ENCODE measurements at places on chromosomes 4 and X.

DNA sequence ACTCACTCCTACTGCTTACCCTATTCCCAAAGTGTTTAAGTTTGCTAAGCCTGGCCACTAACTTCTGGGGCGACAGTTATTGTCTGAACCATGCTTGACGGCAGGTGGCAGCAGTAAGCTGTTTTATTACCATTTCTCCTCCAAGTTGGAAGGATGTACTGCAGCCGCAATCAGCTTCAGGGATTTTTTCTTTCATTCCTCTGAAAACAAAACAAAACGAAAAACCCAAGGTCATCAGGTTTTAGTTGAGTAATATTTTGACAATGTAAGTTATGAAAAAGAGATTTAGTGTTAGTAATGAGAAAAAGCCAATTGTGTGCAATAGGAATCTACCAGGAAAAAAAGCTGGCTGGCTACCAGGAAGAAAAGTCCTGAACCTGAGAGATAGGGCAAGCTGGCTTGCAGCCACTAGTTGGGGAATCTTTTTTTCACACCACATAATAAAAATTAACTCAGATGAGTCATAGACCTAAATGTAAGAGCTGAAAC, 13.2 kb upstream of the RAB9B start:
- peak; percentile 86 for DNase-seq

DNA sequence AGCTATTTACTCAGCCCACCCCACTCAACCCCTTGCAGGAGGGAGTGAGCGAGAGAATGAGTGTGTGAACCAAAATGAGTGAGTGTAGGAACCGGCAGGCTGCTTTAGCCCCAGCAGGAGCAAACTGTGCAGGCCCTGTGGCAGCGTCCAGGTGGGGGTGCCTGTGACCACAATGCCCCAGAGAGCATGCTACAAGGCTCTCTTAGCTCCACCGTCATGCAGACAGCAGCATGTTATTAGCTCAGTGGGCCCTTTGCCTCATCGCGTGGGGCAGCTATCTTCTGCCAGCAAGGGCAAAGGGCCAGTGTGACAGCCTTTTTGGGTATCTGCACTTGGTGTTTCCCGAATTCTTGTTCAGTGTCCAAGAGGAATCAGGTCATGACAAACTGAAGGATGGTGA, 271.3 kb downstream of the GPM6A start:
- DNase-seq, result no peak

- DNase-seq, result no peak
Observed at GRCh38 chrX:153624196-153625091, 22.6 kb upstream of the DUSP9 start.

DNA sequence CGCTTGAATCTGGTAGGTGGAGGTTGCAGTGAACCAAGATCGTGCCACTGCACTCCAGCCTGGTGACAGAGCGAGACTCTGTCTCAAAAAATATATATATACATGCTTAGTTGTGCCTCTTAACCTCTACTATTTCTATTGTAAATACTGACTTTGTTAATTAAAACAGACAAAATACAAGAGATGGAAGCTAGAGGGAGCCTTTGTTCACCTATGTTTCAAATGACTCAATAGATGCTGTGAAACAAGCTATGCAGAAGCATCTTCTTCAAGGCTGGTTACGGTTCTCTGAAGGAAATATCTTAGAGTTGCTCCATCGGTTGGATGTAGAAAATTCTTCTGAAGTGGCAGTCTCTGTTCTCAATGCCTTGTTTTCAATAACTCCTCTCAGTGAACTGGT, 6.2 kb downstream of the NCAPG start:
- DNase-seq, result peak; percentile 82

DNA sequence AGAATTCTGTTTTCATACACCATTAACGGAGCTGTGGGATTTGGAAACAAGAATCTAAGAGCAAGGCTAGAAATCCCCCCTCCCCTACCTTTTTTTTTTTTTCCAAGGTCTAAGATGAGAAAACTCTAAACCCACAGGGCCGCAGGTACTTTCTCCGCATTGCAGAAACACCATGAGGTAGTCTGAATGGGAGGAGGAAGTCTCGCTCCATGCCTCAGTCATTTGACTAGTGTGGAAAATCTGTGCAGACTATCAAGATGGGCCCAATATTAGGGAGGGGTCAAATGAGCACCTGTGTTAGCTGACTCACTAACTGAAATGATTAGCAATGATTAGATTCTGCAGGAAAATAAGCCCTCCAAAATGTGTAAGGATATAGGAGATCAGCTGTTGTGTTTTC, 40.9 kb upstream of the MAP3K15 start:
- no peak for DNase-seq

DNA sequence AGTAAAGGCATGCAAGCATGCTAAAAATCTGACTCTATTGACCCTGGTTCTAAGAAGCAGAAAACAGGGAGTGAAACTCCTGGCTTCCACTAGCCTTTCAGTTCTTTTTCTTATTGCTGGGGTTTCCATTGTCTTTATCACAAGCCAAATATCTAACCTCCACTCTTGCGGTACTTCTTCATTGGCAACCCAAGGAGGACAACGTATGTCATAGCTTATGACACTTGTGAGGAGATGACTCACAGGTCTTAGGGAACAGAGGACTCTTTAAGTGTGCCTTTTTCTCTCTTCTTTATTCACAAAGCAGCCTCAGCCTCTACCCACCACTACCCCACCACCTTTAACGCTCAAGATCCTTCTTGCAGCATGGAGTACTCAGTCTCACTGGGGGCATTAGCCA, 124.2 kb downstream of the GUCY2F start:
- no peak for DNase-seq

DNA sequence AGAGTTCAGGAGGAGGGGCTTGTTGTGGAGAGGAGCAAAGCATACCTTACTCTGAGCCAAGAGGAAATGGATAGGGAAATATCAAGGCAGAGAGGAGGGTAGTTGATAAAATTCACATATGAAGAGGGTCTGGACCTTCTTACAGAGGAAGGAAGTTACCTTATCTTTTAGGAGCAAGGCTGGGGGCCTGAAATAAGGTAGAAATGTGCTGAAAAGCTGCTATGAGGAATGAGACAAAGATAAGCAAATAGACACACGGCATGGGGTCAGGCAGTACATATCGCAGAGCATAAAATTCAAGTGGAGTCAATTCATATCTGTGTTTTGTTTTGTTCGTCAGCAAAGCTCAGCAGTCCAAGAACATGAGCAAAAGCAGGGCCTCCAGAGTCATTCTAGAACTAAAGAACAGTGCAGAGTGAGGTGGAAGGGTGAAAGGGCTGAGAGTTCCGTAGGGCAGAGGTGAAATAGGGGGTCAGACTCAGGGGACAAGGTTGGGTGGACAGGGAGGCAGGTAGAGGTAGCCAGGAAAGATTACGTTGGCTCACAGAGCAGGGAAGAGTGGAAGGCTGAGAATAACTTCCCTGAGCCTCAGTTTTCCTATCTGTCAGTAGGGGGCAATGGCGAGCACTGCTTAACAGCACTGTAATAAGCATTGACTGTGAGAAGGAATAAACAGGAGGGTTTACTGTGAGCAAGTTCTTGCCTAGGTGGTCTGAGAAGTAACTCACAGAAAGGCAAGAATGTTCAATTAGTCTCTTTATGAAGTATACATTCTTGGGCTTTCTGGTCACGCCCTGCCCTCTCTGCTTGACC, 9.2 kb downstream of the VSIG4 start:
- DNase-seq, result peak; percentile 4

- DNase-seq, result no peak
Observed at GRCh38 chr4:17816142-17816541, 5.4 kb downstream of the NCAPG start.

DNA sequence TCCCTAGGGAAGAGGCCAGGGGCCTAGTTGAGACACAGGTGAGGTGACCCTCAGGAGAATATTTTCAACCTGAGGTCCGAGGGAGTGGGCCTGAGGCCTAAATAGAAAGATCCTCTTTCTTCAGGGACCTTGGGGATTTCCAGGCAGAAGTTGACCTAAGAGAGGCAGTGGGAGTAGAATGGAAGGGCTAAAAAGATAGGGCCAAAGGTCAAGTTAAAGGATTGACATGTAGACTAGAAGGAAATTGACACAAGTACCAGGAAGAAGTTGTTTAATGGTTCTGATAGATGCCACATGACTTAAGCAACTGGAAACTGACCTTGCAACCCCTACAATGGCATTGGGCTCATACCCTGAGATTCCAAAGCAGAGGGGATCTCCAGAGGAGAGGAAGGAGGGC, 76.9 kb downstream of the SHROOM3 start:
- DNase-seq, result no peak

- DNase-seq, result no peak
Observed at GRCh38 chr4:182969651-182970279, 52.6 kb upstream of the DCTD start.

DNA sequence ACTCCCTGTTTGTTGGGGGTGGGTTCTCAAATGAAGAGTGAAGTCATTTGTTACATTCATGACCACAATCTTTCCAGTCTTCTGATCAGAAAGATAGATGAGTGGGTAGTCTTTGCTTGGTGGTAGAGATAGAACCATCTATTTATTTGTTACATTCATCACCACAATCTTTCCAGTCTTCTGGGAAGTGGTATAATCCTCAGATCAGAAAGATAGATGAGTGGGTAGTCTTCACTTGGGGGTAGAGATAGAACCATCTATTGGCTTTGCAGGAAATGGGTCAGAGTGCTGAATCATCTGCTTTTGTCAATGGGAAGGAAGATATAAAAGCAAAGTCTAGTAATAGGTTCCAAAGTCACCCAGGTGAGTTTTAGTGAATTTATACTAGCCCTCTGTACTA, 64.2 kb upstream of the EPGN start:
- no peak for DNase-seq

GRCh38 chr4:156756118-156756517, 215.5 kb downstream of the PDGFC start:
- DNase-seq, result peak; percentile 51

- DNase-seq, result no peak
Observed at GRCh38 chr4:115844180-115844579, 730.8 kb upstream of the NDST4 start.

DNA sequence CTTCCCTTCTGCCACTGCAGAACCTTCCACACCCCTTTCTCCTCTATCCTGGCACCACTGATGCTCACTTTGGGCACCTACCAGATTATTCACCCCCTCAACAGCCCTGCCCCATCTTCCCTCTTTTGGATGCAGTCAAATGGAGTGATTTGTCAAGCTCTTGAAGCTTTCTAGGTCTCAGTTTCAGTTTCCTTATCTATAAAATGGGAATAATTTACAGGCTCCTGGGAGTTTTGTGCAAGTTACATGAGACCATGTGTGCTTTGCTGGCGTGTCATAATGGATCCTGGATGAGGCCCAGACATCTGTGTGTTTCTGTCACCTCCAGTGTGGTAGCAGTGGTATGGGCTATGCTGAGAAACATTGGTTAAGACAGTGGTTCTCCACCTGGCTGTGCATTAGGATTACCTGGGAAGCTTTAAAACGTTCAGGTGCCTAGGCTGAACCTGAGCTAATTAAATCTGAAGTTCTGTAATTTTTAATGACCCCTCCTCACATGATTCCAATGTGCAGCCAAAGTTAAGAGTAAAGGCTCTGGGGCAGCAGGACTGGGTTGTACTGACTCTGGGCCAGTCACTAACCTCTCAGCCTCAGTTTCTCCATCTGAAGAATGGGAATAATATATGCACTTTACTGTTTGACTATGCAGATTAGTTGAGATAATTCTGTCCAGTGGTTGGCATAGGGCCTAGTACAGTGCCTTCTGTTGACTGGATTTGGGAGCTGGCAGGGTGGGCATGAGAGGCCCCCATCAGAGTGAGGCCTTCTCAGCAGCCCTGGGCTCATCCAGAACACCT, 6.8 kb upstream of the MGST2 start:
- DNase-seq, result no peak

DNA sequence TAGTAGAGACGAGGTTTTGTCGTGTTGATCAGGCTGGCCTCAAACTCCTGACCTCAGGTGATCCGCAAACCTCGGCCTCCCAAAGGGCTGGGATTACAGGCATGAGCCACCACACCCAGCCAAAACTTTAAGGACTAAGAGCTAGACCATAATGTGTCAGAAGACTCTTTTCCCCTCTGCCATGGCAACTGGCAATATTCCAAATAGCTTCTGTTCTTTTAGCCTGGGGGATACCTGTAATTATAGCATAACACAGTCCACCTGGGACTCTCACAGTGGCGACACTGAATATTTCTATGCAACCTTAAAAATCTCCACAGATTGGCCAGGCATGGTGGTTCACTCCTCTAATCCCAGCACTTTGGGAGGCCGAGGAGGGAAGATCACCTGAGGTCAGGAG, 45.5 kb upstream of the RBM47 start:
- DNase-seq, result no peak

- DNase-seq, result no peak
Observed at GRCh38 chr4:22650771-22651170, 42.0 kb upstream of the GBA3 start.

- DNase-seq, result no peak
Observed at GRCh38 chr4:32929796-32930699, 2209.9 kb downstream of the PCDH7 start.

DNA sequence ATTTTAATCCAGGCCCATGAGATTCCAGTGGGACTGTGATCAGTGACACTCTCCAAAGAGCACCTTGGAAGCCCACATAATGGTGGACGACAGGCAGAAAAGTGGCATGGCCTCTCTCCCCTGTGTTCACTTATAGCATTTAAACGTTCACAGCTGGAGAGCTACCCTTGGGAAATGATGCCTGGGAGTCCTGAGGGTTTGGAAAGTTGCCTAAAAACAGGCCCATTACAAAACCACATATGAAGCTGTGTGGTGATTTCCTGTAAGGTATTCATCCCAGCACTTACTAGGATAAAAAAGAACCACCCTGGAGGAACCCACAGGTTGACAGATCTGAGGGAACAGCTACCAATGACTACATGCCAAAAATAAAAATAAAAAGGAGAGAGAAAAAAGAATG, 193.2 kb downstream of the RASL11B start:
- DNase-seq, result peak; percentile 88

DNA sequence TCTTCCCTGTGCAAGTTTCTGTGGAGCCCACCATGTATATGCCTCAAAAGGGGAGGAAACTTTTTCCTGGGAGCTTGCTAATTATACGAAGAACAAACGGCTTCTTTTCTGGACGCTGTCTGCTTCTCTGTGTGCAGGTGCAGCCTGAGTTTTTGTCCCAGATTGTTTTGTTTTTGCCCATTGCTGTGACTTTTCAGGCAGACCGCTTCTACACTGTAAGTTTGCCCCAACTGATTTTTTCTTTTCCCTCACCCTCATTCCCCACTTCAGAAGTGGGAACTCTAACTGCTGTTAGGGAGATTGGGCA, 51.9 kb downstream of the HMGB2 start:
- DNase-seq, result no peak

DNA sequence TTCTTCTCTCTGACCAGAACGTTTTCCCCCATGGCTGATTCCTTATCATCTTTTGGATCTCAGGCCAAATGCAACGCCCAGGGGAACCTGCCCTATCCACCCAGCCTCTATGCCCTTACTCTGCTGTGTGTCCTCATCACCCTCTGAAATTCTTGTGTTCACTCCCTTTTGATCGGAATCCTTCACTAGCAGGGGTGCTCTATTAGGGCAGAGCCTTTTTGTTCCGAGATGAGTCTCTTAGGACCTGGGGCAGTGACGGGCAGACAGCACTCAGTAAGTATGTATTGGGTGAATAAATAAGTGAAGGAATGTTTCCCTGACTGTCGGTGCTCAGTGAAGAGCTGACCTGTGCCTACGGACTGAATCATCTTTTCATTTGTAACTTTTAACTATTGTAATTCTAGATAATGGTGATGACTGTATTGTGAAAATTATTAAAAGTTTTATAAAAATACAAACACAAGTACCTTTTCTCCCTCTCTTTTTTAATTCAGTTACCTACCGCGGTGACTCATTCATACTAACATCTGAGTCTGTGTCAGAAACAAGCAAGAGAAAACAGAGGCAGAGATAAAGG, 4.8 kb upstream of the TENM3 start:
- peak; percentile 57 for DNase-seq

Measured in iris pigment epithelial cell (primary cell).